Muscle of leg (tissue), 16 donors: ENCODE measurements at places on chromosomes 3 and 15. TPM values are rescaled to one million over a fixed set of nuclear protein-coding genes. Genes with fewer than 3 reads are reported as not detected.
A peak's percentile ranks its signal among the peaks of the same experiment; 100 is the strongest.

The EXD1 gene
- total RNA-seq: not detected

GRCh38 chr3:119338754-119339153 is 44.6 kb downstream of the ARHGAP31 start:
- no peak overlapping the region for H3K4me3 ChIP-seq
- no peak overlapping the region for H3K27ac ChIP-seq
- DNase-seq: peak; percentile 52
- H3K4me1 ChIP-seq: peaks cover 8% of the 10 kb centered on the region
- no peaks in the 10 kb centered on the region for H3K27me3 ChIP-seq
- no peaks in the 10 kb centered on the region for H3K36me3 ChIP-seq

DNA sequence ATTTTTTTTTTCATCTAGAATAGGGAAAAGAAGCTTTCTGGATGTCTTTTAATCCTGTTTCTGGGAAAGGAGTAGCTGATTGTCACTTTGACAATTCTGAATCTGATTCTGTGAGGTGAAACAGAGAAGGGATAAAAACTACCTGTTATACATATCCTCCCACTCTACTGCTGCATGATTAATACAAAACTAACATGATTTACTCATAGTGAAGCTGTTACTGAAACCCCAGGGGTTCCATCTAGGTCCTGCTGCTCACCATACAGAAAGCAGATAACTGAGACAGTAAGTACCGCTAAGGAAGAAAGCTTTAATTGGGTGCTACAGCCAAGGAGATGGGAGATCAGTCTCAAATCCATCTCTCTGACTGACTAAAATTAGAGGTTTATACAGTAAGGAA is 610.9 kb upstream of the ALCAM start:
- no peak overlapping the region for H3K27ac ChIP-seq
- DNase-seq: no peak
- H3K4me1 ChIP-seq: no peaks in the 10 kb centered on the region
- H3K27me3 ChIP-seq: no peaks in the 10 kb centered on the region
- no peaks in the 10 kb centered on the region for H3K36me3 ChIP-seq
- no peak overlapping the region for H3K4me3 ChIP-seq

GRCh38 chr3:60226912-60227311 is 1024.3 kb downstream of the FHIT start:
- H3K4me3 ChIP-seq: no peak overlapping the region
- no peaks in the 10 kb centered on the region for H3K36me3 ChIP-seq
- DNase-seq: no peak
- no peaks in the 10 kb centered on the region for H3K27me3 ChIP-seq
- no peak overlapping the region for H3K27ac ChIP-seq

DNA sequence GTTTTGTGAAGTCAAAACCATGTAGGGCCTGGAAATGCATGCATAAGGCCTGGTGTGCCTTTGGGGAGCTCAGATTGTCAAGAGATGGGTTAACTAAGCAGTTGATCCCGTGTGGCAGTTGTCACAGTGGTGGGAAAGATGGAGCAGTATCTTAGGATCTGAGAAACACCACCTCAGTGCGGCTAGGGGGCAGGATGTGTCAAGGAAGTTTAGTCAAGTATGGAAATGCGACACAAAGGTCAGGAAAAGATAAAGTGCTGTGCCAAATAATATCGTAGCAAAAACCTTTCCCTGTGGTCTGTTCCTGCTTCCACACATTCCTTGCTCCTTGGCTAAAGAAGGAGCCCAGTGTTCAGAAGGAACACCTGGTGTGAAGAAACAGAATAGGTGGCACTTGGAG is 396.4 kb downstream of the EDEM1 start:
- no peak for DNase-seq
- H3K36me3 ChIP-seq: no peaks in the 10 kb centered on the region
- H3K4me3 ChIP-seq: no peak overlapping the region
- H3K4me1 ChIP-seq: no peaks in the 10 kb centered on the region
- no peaks in the 10 kb centered on the region for H3K27me3 ChIP-seq

DNA sequence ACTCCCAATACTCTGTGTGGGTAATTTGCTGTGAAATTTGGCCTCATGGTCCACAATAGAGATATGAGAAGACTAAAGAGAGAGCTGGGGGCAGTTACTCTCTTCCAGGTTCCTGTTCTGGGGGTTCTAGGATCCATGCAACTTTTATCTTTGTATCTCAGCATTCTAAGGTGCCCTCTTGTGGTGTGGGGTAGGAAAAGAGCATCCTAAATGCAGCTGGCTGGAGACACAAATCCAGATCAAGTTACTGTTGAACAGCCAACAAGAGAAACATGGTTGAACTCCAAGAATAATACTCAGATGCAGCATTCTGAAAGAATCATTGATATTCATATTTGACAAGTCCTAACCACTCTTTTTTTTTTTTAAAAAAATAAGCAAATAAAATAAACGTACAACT is 238.2 kb downstream of the GREM1 start:
- peaks cover 12% of the 10 kb centered on the region for H3K4me1 ChIP-seq
- H3K4me3 ChIP-seq: no peak overlapping the region
- no peak overlapping the region for H3K27ac ChIP-seq
- H3K36me3 ChIP-seq: no peaks in the 10 kb centered on the region
- no peaks in the 10 kb centered on the region for H3K27me3 ChIP-seq

- H3K4me3 ChIP-seq: no peak overlapping the region
- DNase-seq: no peak
- H3K27ac ChIP-seq: no peak overlapping the region
- no peaks in the 10 kb centered on the region for H3K27me3 ChIP-seq
Measured at GRCh38 chr3:3119393-3119851, 7.3 kb upstream of the TRNT1 start.

GRCh38 chr15:56242576-56243162 is 1.0 kb downstream of the RFX7 start:
- peak overlapping the region; percentile 63 for H3K4me3 ChIP-seq
- H3K27me3 ChIP-seq: no peaks in the 10 kb centered on the region
- DNase-seq: no peak
- peaks cover 12% of the 10 kb centered on the region for H3K4me1 ChIP-seq

- no peak for DNase-seq
- H3K36me3 ChIP-seq: no peaks in the 10 kb centered on the region
- no peak overlapping the region for H3K4me3 ChIP-seq
- no peaks in the 10 kb centered on the region for H3K4me1 ChIP-seq
- H3K27me3 ChIP-seq: no peaks in the 10 kb centered on the region
Measured at GRCh38 chr3:23837691-23838090, 31.9 kb downstream of the UBE2E1 start.

The RBM5 gene
- total RNA-seq: 161 TPM

The MME gene
- 16.1 TPM for total RNA-seq

DNA sequence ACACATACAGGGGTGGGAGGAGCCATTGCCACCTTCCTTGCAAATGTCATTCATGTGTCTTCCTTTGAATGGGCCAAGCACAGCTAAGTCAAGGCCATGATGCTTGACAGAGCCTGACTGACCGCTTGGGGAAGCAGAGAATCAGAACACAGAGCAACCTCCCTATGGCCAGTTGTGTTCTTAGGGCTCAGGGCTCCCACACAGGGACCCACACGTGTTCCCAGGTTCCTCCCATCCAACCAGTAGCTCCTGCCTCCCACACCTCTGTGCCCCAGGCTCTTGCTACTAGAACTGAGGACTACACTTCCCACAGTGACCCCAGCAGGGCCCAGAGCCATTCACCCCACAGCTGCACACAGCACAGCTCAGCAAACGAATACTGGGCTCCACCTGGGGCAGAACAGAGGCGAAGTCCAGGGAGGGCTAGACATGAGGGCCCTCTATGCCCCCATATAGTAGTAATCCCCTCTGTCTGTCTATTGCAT is 42.9 kb downstream of the KLF15 start:
- H3K36me3 ChIP-seq: no peaks in the 10 kb centered on the region
- H3K4me3 ChIP-seq: no peak overlapping the region
- H3K27ac ChIP-seq: no peak overlapping the region
- no peaks in the 10 kb centered on the region for H3K27me3 ChIP-seq

GRCh38 chr3:20104167-20104661 is 64.0 kb downstream of the KAT2B start:
- no peaks in the 10 kb centered on the region for H3K27me3 ChIP-seq
- no peak overlapping the region for H3K27ac ChIP-seq
- peaks cover 2% of the 10 kb centered on the region for H3K36me3 ChIP-seq
- DNase-seq: no peak
- H3K4me3 ChIP-seq: no peak overlapping the region

DNA sequence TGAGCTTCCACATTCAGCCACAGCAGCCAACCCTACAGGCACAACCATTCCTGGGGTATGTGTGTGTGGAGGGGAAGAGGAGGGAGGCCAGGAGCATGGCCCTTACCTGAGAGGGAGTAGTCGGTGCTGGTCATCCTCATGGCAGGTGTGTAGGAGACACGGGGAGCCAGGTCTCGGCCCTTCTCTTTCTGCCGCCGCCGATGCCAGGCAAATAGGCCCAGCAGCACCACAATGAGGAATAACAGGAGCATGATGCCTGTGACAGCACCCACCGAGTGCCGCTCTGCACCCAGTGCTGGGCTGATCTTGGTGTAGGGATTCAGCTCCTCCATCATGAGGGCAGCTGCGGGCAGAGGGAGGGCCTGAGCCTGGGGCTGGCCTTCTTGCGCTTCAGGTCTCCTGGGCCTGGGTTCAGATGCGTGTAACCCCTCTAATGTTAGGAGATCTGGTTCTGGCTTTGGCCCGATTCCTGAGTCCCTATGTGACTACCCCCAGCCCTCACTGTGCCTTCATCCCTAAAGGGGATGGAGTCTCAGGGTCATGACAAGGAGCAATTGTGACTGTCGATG is 44.4 kb downstream of the RAB11A start:
- no peak overlapping the region for H3K27ac ChIP-seq
- peaks cover 16% of the 10 kb centered on the region for H3K36me3 ChIP-seq
- DNase-seq: no peak
- H3K4me3 ChIP-seq: no peak overlapping the region
- H3K4me1 ChIP-seq: peaks cover 4% of the 10 kb centered on the region
- no peaks in the 10 kb centered on the region for H3K27me3 ChIP-seq

DNA sequence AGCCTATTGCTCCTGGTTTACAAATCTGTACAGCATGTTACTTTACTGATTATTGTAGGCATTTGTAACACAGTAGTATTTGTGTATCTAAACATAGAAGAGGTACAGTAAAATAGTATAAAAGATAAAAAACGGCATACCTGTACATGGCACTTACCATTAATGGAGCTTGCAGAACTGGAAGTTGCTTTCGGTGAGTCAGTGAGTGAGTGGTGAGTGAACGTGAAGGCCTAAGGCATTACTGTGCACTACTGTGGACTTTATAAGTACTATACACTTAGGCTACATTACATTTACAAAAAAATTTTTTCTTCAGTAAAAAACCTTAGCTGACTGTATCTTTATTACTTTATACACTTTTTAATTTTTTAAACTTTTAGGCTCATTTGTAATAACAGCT is 90.9 kb downstream of the RAP2B start:
- DNase-seq: no peak
- H3K27me3 ChIP-seq: no peaks in the 10 kb centered on the region
- no peaks in the 10 kb centered on the region for H3K4me1 ChIP-seq

The LDHAL6B gene
- total RNA-seq: not detected

The RHOV gene
- 0.13 TPM for total RNA-seq

GRCh38 chr3:56192001-56192400 is 276.3 kb downstream of the ERC2 start:
- H3K4me1 ChIP-seq: peaks cover 15% of the 10 kb centered on the region

The CYP1A2 gene
- not detected for total RNA-seq

- peaks cover 3% of the 10 kb centered on the region for H3K27me3 ChIP-seq
- DNase-seq: peak; percentile 23
- H3K36me3 ChIP-seq: no peaks in the 10 kb centered on the region
- no peak overlapping the region for H3K4me3 ChIP-seq
- H3K4me1 ChIP-seq: no peaks in the 10 kb centered on the region
- no peak overlapping the region for H3K27ac ChIP-seq
Measured at GRCh38 chr15:32867313-32867626, 149.5 kb downstream of the GREM1 start.

The HTD2 gene
- 11.1 TPM for total RNA-seq

- H3K4me1 ChIP-seq: no peaks in the 10 kb centered on the region
- DNase-seq: no peak
- H3K4me3 ChIP-seq: no peak overlapping the region
- H3K36me3 ChIP-seq: no peaks in the 10 kb centered on the region
Measured at GRCh38 chr3:186298876-186299275, 63.2 kb downstream of the DGKG start.

- H3K4me3 ChIP-seq: no peak overlapping the region
- H3K36me3 ChIP-seq: no peaks in the 10 kb centered on the region
- H3K4me1 ChIP-seq: peaks cover 35% of the 10 kb centered on the region
- no peak for DNase-seq
Measured at GRCh38 chr3:64898941-64899340, 211.1 kb upstream of the ADAMTS9 start.

DNA sequence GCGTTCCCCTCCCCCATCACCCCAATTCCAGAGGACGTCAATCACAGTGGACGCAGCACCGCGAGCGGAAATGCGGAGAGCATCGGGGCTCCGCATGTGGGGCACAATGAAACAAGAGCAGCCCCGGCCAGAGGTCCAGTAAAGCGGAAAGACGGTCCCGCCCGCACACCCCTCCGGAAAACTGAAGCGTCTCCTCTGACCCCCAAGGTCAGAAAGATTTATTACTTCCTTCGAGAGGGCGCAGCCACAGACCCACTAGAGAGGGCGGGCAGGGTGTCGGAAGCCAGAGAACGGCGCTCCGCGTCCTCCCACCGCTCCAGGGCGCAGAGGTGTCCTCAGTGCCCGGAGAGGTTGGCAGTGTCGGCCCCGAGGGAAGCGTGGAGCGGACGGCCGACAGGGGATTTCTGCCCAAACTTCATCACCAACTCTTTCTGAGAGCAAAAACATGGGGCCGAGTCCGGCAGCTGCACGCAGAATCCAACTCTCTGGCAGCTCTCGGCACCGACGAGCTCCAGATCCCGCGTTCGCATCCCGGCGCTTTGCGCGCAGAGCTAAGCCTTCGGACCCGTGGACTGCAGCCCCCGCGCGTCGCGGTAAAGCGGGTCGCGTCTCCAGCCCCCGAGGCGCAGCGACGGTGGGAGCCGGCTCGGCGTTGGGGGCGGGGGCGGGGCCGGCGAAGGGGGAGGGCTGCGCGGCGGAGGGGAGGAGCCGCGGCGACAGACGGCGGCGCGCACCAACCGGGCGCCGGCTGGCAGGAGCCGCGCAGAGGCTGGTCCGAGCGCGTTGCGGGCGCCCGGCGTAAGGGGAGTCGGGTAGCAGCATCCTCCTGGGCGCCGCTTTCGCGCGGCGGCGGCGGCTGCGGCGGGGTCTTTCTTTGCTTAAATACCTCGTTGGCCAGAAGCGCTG is at the start of gene CHST2:
Gene CHST2 (plus strand): TSS at position 763 of the 906 bp plus-strand sequence. CDS start 1,046 bp downstream, outside the sequence.
- H3K27ac ChIP-seq: peak within 1 kb of the TSS; percentile 75
- H3K4me3 ChIP-seq: peak within 1 kb of the TSS; percentile 77
- H3K27me3 ChIP-seq: peaks cover 41% of the 10 kb centered on the region
- DNase-seq: peak; percentile 92

- no peak for DNase-seq
- H3K27me3 ChIP-seq: no peaks in the 10 kb centered on the region
- peaks cover 22% of the 10 kb centered on the region for H3K36me3 ChIP-seq
- H3K27ac ChIP-seq: no peak overlapping the region
Measured at GRCh38 chr3:52290596-52291507, 3.2 kb downstream of the GLYCTK start.

GRCh38 chr3:46857485-46858341 is 5.5 kb downstream of the MYL3 start:
- H3K27me3 ChIP-seq: peaks cover 14% of the 10 kb centered on the region
- DNase-seq: no peak
- no peak overlapping the region for H3K27ac ChIP-seq
- H3K36me3 ChIP-seq: no peaks in the 10 kb centered on the region
- H3K4me3 ChIP-seq: no peak overlapping the region

The TRAT1 gene
- 0.09 TPM for total RNA-seq
